ENCODE measurements at places on chromosomes 3 and 15. TPM values are rescaled to one million over a fixed set of nuclear protein-coding genes. Genes with fewer than 3 reads are reported as not detected.

Gene CCDC9B
- 0.45 TPM for polyA plus RNA-seq

Gene BSN
- polyA plus RNA-seq, result 0.83 TPM

Gene KCNMB2
- not detected for polyA plus RNA-seq

Gene RASGRF1
- 0.42 TPM for polyA plus RNA-seq

Gene SOX2
- polyA plus RNA-seq, result 170 TPM

Gene TUSC7
- polyA plus RNA-seq, result not detected

Gene CD86
- 0.12 TPM for polyA plus RNA-seq

Gene PRR20G
- polyA plus RNA-seq, result 0.67 TPM

Gene EFHB
- polyA plus RNA-seq, result 0.20 TPM

Gene SLC6A1
- polyA plus RNA-seq, result 0.63 TPM

Gene ALDH1L1
- polyA plus RNA-seq, result 1.6 TPM

Gene SGO1
- polyA plus RNA-seq, result 6.9 TPM

Gene SEMA6D
- 2.5 TPM for polyA plus RNA-seq

Gene MSL2
- polyA plus RNA-seq, result 8.8 TPM

Gene CNBP
- polyA plus RNA-seq, result 230 TPM

Gene RASGRP1
- polyA plus RNA-seq, result 1.0 TPM

Gene CRYGS
- 1.5 TPM for polyA plus RNA-seq

Gene GOLGA6D
- 0.27 TPM for polyA plus RNA-seq

Gene SOX14
- polyA plus RNA-seq, result not detected

Gene TGM5
- not detected for polyA plus RNA-seq

Gene CPN2
- polyA plus RNA-seq, result 0.03 TPM

Gene ANKRD63
- polyA plus RNA-seq, result 0.18 TPM

Gene SPINK8
- not detected for polyA plus RNA-seq

Gene GCNT3
- polyA plus RNA-seq, result not detected

Gene ADGRG7
- not detected for polyA plus RNA-seq

Gene CX3CR1
- 0.08 TPM for polyA plus RNA-seq

Gene CHL1
- polyA plus RNA-seq, result 0.03 TPM

Gene CCR9
- polyA plus RNA-seq, result not detected

Gene WDR5B
- 1.4 TPM for polyA plus RNA-seq

Gene IL5RA
- polyA plus RNA-seq, result not detected

Gene OXTR
- polyA plus RNA-seq, result 0.77 TPM

Gene ARL13B
- polyA plus RNA-seq, result 1.3 TPM

Gene NAALADL2
- 0.30 TPM for polyA plus RNA-seq

Gene MFN1
- 5.7 TPM for polyA plus RNA-seq

Gene RPUSD2
- polyA plus RNA-seq, result 14.5 TPM

Gene C2CD4A
- not detected for polyA plus RNA-seq

Gene PLD1
- 0.88 TPM for polyA plus RNA-seq

Gene GRM7
- polyA plus RNA-seq, result 0.17 TPM

Gene AADACL2
- not detected for polyA plus RNA-seq

Gene FANCD2OS
- polyA plus RNA-seq, result not detected

Gene MINDY2
- 3.1 TPM for polyA plus RNA-seq

Gene SLC9C1
- polyA plus RNA-seq, result 0.15 TPM

Gene UPK1B
- polyA plus RNA-seq, result 0.68 TPM

Gene MYH15
- polyA plus RNA-seq, result under 0.01 TPM

Gene FGF12
- 3.0 TPM for polyA plus RNA-seq

Gene PRKCI
- polyA plus RNA-seq, result 24.3 TPM

Gene PLXND1
- polyA plus RNA-seq, result 21.7 TPM

Gene RHCG
- 0.53 TPM for polyA plus RNA-seq

Gene NTRK3
- 7.4 TPM for polyA plus RNA-seq

Gene CADPS
- 7.1 TPM for polyA plus RNA-seq

Gene UROC1
- 0.09 TPM for polyA plus RNA-seq

Gene ADAMTS17
- polyA plus RNA-seq, result 0.89 TPM

Gene KY
- not detected for polyA plus RNA-seq

Gene KBTBD8
- polyA plus RNA-seq, result 1.2 TPM

Gene IL20RB
- 1.8 TPM for polyA plus RNA-seq

Gene DOCK3
- 2.7 TPM for polyA plus RNA-seq

Gene PROK2
- 0.24 TPM for polyA plus RNA-seq

Gene KLF15
- 15.7 TPM for polyA plus RNA-seq

Gene ZKSCAN7
- 5.5 TPM for polyA plus RNA-seq

Gene ZNF662
- polyA plus RNA-seq, result 0.03 TPM

Data from H1 (cell line).